Body of pancreas (tissue), 4 donors: ENCODE measurements at places on chromosomes 13 and 19.

DNA sequence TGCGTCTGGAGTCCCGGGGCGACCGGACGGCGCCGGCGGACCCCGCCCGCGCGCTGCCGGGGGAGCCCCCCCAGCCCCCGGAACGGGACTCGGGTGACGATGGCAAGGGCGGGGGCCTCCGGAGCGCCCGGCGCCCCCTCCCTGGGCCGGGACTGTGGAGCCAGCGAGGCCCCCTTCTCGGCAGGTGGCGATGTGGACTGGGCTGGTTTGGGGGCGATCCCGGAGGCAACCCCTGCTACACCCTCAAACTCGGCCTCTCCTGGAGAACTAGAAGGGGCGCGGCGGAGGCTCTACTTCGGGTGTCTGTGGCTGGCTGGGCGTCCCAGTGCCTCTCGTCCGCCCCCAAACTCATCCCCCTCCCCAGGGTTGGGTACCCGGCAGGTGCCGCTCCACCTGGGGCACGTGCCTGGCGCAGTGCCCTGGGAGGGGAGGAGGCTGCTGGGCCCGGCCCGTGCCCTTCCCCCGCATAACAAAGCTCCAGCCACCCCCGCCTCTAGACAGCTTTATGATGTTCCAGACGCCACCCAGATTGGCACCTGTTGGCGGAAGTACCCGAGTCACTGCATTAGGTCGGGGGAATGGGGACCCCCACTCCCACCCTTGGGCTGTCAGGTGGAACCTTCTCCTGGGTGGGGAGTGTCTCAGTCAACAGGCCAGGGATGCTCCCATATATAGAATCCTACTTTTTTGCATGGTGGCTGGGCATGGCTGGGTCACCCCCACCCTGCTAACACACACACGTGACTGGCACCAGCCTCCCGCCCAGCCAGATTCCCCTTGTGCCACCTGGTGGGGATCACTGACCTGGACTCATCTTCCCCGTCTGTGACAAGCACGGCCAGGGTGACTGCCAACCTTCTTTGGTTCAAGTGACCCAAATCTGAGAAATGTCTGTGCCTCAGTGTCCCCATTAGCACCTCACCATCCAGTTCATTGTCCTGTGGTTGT is 722 bp downstream of the PKN1 start:
- no peaks in the 10 kb centered on the region for H3K36me3 ChIP-seq
- no peaks in the 10 kb centered on the region for H3K27me3 ChIP-seq
- peak overlapping the region; percentile 43 for H3K27ac ChIP-seq
- peak; percentile 66 for DNase-seq
- H3K4me3 ChIP-seq = peak overlapping the region; percentile 46
- peaks cover 32% of the 10 kb centered on the region for H3K4me1 ChIP-seq

DNA sequence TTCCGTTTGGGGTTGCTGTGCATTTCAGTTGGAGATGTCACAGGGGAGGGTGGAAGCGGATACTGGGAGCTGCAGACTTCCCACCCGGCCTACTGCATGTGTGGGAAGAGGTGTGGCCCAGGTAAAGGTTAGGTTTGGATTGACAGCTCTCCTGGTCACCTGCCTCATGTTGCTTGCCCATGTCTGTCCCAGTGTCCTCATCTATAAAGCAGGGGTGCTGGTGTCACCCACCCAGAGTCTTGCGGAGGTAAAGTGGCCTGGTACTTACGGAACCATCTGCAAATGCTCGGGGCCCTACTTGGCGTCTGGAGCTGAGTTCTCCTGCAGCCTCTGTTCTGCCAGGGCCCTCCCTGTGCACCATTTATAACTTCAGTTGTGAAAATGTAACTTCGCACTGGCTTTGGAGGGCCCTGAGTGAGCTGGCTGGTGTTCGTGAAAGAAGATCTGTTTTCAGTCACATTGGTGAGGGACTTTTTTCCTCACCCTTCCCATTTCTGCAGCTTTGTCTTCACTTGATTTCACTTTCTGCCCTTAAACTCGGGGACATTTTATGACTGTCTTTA is 65.1 kb upstream of the TEX29 start:
- peaks cover 6% of the 10 kb centered on the region for H3K4me1 ChIP-seq
- H3K27ac ChIP-seq = no peak overlapping the region
- DNase-seq = no peak
- no peak overlapping the region for H3K4me3 ChIP-seq

DNA sequence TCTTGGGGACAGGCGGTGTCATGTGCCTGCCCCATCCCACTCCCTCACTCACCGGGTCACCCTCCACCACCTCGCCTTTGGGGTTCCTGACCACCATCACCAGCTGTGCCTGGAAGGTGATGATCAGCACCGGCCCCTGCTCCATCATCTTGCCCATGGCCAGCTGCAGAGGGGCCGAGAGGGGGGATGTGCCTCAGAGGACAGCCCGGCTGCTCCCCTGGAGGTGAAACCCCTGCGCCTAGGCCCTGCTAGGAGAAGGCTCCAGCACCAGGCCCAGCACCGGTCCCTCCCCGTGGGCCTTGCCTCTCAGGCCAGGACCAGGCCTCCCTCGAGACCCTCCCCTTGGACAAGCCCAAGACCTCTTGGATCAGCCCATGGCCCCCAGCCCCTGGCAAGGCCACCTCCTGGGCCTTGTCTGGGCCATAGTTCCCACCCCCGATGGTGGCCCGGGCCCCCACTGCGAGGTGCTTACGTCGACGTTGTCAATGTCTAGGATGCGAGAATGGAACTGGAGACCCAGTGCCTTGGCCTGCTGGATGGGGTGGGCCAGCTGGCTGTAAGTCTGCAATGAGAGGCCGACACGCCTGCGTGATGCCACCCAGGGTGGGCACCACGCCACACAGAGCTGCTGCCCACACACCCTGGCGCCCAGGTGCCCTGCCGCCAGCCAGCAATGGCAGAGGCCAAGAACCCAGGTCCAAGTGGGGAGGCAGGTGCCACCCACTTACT is 1.8 kb upstream of the CTXN1 start:
- H3K36me3 ChIP-seq = peaks cover 9% of the 10 kb centered on the region
- no peaks in the 10 kb centered on the region for H3K27me3 ChIP-seq
- no peak overlapping the region for H3K4me3 ChIP-seq
- DNase-seq = peak; percentile 16

DNA sequence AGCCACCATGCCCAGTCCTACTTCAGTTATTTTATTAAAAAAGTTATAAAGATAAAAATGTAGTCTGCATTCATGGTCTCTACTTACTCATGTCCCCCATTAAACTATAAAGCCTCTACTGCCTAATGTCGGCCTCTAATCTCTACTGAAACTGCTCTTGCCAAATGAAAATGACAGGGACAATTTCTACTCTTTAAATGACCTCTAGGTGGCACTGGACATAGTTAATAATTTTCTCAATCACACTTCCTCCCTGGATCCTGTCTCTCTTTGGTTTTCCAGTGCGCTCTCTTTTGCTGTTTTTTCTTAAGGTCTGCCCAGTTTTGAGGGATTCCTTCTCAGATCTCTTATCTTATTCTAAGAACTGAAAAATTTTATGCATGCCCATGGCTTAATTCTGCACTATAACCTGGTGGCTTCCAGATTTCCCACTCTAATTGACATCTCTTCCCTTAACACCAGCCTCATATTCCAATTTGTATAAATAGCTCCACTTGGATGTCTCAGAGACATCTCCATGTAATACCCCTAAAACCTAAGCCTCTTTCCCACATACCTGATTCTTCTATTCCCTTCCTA is 54.3 kb downstream of the MTMR6 start:
- no peaks in the 10 kb centered on the region for H3K36me3 ChIP-seq
- no peak for DNase-seq
- no peak overlapping the region for H3K27ac ChIP-seq
- H3K4me1 ChIP-seq = no peaks in the 10 kb centered on the region
- H3K4me3 ChIP-seq = no peak overlapping the region

GRCh38 chr19:15288146-15288963 is 44.0 kb downstream of the BRD4 start:
- peaks cover 83% of the 10 kb centered on the region for H3K4me1 ChIP-seq
- H3K27ac ChIP-seq = peak overlapping the region; percentile 5
- H3K36me3 ChIP-seq = no peaks in the 10 kb centered on the region
- H3K27me3 ChIP-seq = no peaks in the 10 kb centered on the region

- H3K4me1 ChIP-seq = no peaks in the 10 kb centered on the region
- DNase-seq = no peak
- H3K27me3 ChIP-seq = no peaks in the 10 kb centered on the region
- H3K4me3 ChIP-seq = no peak overlapping the region
- H3K36me3 ChIP-seq = no peaks in the 10 kb centered on the region
Measured at GRCh38 chr13:28503182-28503967, 8.4 kb upstream of the FLT1 start.

GRCh38 chr13:96982672-96983071 is 11.6 kb downstream of the OXGR1 start:
- H3K4me1 ChIP-seq = no peaks in the 10 kb centered on the region
- H3K27me3 ChIP-seq = no peaks in the 10 kb centered on the region
- H3K27ac ChIP-seq = no peak overlapping the region
- H3K4me3 ChIP-seq = no peak overlapping the region
- no peaks in the 10 kb centered on the region for H3K36me3 ChIP-seq

- H3K27ac ChIP-seq = no peak overlapping the region
- peaks cover 12% of the 10 kb centered on the region for H3K4me1 ChIP-seq
- DNase-seq = no peak
- H3K36me3 ChIP-seq = peaks cover 3% of the 10 kb centered on the region
Measured at GRCh38 chr13:112887151-112887550, 81.9 kb upstream of the MCF2L start.

- DNase-seq = no peak
- no peaks in the 10 kb centered on the region for H3K4me1 ChIP-seq
- no peak overlapping the region for H3K4me3 ChIP-seq
- no peaks in the 10 kb centered on the region for H3K27me3 ChIP-seq
- H3K27ac ChIP-seq = no peak overlapping the region
- H3K36me3 ChIP-seq = no peaks in the 10 kb centered on the region
Measured at GRCh38 chr13:99351772-99352171, 44.6 kb upstream of the GPR183 start.

DNA sequence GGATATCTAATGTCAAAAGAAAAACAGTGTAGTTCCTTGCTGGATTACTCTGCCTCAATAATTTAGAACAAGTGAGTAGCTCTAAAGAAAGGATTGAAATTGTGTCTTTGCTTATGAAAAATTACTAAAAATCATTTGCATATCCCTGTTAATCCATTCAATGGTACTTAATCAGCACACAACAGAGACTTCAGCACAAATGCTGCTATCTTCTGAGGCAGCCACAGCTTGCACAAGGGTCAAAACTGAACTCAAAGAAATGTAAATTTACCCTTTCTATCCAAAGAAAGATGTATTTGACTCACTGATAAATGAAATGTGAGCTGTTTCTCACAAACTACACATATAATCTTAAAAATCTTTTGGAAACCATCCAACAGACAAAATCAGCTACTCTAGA is 116.2 kb downstream of the LHFPL6 start:
- H3K27ac ChIP-seq = no peak overlapping the region
- DNase-seq = no peak
- H3K4me3 ChIP-seq = no peak overlapping the region
- H3K4me1 ChIP-seq = no peaks in the 10 kb centered on the region

- H3K27me3 ChIP-seq = no peaks in the 10 kb centered on the region
- no peaks in the 10 kb centered on the region for H3K4me1 ChIP-seq
- H3K27ac ChIP-seq = no peak overlapping the region
- no peaks in the 10 kb centered on the region for H3K36me3 ChIP-seq
- no peak for DNase-seq
Measured at GRCh38 chr19:38993271-38993670, 17.7 kb upstream of the FBXO17 start.

DNA sequence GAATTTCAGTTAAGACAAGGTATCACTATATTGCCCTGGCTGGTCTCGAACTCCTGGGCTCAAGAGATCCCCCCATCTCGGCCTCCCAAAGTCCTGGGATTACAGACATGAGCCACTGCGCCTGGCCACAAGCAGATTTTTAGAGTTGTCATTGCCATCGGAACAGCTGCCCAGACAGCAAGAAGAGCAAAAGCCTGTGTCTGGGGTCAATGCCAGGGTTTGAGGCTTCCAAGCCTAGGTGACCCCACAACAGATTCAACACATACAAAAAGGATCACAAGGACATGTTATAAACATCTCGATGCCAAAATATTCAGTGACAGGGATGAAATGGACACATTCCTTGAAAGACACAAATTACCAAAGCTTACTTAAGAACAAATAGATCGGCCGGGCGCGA is 40.1 kb upstream of the KLF2 start:
- H3K4me3 ChIP-seq = no peak overlapping the region
- H3K36me3 ChIP-seq = no peaks in the 10 kb centered on the region
- no peak for DNase-seq
- H3K27me3 ChIP-seq = no peaks in the 10 kb centered on the region
- H3K4me1 ChIP-seq = peaks cover 25% of the 10 kb centered on the region
- H3K27ac ChIP-seq = peak overlapping the region; percentile 85

DNA sequence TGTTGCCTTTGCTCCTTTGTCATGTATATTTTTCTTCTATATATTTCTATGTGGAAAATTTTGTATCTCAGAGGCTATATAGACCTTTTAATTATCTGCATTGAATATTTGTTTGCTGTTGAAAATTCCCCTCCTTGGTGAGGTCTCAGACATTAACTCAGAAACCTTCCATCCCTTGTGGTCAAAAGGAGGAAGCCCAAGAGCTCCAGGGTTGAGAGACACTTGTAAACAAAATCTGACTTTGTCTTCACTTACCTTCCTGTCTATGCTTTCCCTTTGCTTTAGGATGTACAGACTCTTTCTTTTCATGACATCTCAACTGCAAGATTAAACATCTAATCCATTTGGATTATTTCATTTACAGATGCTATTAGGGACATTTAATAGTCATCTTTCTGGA is 157.5 kb downstream of the PCDH20 start:
- no peak for DNase-seq
- no peak overlapping the region for H3K27ac ChIP-seq
- no peak overlapping the region for H3K4me3 ChIP-seq
- H3K4me1 ChIP-seq = no peaks in the 10 kb centered on the region
- no peaks in the 10 kb centered on the region for H3K27me3 ChIP-seq

GRCh38 chr19:29667387-29667783 is 2.1 kb downstream of the PLEKHF1 start:
- no peak overlapping the region for H3K4me3 ChIP-seq
- no peaks in the 10 kb centered on the region for H3K27me3 ChIP-seq
- H3K4me1 ChIP-seq = peaks cover 87% of the 10 kb centered on the region
- no peaks in the 10 kb centered on the region for H3K36me3 ChIP-seq
- H3K27ac ChIP-seq = peak overlapping the region; percentile 84

DNA sequence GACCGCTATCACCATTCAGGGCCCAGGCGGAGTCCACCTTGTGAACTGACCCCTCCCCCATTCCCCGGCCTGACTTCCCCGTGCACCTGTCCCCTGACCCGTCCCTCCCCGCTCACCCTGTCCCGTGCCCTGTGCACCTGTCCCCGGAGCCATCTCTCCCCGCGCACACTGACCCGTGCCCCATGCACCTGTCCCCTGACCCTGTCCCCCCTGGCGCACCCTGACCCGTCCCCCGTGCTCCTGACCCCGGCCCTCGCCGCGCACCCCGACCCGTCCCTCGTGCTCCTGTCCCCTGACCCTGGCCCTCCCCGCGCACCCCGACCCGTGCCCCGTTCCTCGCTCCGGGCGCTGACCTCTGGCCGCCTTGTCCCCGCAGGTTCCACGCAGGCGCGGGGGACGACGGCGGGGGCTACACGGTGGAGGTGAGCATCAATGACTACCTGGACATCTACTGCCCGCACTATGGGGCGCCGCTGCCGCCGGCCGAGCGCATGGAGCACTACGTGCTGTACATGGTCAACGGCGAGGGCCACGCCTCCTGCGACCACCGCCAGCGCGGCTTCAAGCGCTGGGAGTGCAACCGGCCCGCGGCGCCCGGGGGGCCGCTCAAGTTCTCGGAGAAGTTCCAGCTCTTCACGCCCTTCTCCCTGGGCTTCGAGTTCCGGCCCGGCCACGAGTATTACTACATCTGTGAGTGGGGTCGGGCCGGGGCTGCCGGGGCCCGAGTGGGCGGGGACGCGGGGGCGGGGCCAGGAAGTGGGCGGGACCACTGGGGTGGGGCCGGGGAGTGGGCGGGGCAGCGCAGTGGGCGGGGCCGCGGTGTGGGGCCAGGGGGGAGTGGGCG is 9.7 kb downstream of the EFNA2 start:
- H3K27ac ChIP-seq = no peak overlapping the region
- DNase-seq = no peak
- no peak overlapping the region for H3K4me3 ChIP-seq
- no peaks in the 10 kb centered on the region for H3K36me3 ChIP-seq
